Fibroblast of skin of back (primary cell): ENCODE measurements at places on chromosomes 3 and 15.

GRCh38 chr15:29470794-29471193, 201.2 kb upstream of the NSMCE3 start:
- no peak for DNase-seq

DNA sequence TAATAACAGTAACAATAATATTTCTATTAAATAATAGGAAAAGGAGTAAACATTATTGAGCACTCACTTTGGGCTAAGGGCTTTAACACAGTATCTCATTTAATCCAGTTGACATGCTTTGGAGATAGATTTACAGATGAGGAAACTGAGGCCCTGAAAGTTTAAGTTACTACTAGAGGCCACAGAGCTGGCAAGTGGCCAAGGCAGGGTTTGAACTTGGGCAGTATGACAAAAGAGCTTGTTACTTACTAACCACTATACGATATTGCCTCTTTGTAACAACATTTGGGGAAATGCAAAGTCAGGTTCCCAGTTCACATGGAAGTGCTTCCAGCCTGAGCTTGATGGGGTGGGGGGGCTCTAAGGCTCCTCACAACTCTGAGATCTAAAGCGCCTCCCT, 149.1 kb upstream of the LMCD1 start:
- DNase-seq = no peak

- DNase-seq = no peak
Observed at GRCh38 chr3:124592658-124593441, 137.4 kb upstream of the UMPS start.

GRCh38 chr3:168615493-168616020, 519.8 kb upstream of the GOLIM4 start:
- no peak for DNase-seq

DNA sequence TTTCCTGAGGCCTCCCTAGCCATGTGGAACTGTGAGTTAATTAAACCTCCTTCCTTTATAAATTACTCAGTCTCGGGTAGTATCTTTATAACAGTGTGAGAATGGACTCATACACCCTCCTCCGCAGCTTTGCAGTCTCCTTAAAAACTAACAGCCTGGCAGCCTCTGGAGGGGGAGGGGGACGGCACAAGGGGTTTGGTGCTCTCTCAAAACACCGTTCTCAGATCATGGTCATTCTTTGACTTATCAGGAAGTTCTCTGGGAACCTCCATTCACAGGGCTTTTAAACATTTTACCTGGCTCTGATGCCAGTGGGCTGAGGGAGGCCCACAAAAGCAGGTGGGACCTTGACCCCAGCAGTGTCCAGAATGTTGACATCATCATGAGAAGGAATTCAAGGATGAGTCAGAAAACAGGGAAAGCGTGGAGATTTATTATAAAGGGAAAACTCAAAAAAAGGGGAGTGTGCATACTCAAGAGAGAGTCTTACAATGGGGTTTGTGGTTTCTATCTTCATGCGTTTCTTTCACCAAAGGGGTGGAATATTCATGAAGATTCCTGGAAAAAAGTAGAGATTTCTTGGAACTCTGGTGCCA, 43.9 kb downstream of the ONECUT1 start:
- DNase-seq = no peak
